ENCODE measurements at places on chromosomes 1 and 21.

DNA sequence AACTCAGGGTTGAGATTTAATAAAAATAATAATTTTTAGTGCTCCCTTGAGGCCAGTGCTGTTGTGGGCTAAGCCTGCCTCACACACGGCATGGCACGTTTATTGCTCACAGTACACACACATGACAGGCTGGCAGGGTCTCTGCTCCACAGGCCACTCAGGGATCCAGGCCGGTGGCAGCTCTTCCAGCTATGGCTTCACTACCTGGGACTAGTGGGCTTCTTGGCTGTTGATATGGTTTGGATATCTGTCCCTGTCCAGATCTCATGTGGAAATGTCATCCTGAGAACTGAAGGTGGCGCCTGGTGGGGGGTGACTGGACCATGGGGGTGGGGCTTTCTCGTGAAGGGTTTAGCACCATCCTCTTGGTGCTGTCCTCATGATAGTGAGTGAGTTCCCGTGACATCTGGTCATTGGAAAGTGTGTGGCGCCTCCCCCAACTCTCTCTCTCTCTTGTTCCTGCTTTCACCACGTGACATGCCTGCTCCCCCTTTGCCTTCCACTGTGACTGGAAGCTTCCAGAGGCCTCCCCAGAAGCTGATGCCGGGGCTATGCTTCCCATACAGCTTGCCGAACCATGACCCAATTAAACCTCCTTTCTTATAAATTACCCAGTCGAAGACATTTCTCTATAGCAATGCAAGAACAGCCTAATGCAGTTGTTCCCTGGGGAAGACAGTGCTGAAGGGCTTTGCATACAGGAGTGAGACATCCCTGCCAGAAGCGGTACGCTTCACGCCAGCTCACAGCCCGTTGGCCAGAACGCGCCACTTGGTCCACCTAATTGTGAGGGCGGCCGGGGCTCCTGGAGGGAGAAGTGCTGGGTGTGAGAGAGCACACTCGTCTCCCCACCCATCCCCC lies 226.9 kb upstream of the C1orf174 start:
- no peak for DNase-seq
- no peaks in the 10 kb centered on the region for H3K27me3 ChIP-seq
- H3K27ac ChIP-seq: no peak overlapping the region
- H3K36me3 ChIP-seq: no peaks in the 10 kb centered on the region
- H3K4me3 ChIP-seq: no peak overlapping the region
- no peaks in the 10 kb centered on the region for H3K4me1 ChIP-seq

DNA sequence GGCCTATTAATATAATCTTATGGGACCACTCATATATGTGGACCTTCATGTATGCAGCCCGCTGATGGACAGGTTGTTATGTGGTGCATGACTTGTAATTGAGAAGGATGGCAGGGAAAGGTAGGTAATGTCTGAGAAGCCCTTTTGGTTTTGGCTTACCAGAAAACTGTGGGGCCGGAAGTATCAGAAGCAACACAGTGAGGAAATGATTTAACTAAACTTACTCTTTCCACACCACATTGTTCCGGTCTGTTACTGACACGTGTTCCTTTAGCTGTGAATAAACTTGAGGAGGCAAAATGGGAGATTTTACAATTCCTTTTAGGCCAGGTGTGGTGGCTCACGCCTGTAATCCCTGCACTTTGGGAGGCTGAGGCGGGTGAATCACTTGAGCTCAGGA lies 32.4 kb downstream of the KIF1B start:
- no peak overlapping the region for H3K4me3 ChIP-seq
- DNase-seq: no peak
- H3K4me1 ChIP-seq: no peaks in the 10 kb centered on the region
- H3K27ac ChIP-seq: no peak overlapping the region

- no peak overlapping the region for H3K27ac ChIP-seq
- no peak overlapping the region for H3K4me3 ChIP-seq
- H3K27me3 ChIP-seq: no peaks in the 10 kb centered on the region
- H3K4me1 ChIP-seq: no peaks in the 10 kb centered on the region
- DNase-seq: no peak
These were observed 1359.6 kb downstream of the PLA2G4A start for GRCh38 chr1:188188317-188188716.

GRCh38 chr1:201557572-201557958 lies 18.6 kb downstream of the NAV1 start:
- H3K4me3 ChIP-seq: no peak overlapping the region
- 0 out of 2 replicates have a peak, but pooled peaks cover 2% of the 10 kb centered on the region for H3K27me3 ChIP-seq
- no peak overlapping the region for H3K27ac ChIP-seq
- no peaks in the 10 kb centered on the region for H3K4me1 ChIP-seq

GRCh38 chr1:205189131-205189530 lies 22.4 kb downstream of the DSTYK start:
- H3K27me3 ChIP-seq: no peaks in the 10 kb centered on the region
- DNase-seq: no peak
- H3K27ac ChIP-seq: no peak overlapping the region
- no peaks in the 10 kb centered on the region for H3K36me3 ChIP-seq

Data from H1 (cell line).